Stimulated activated CD8-positive, alpha-beta memory T cell treated with anti-CD3 and anti-CD28 coated beads, Interleukin-4, amount 100 ng/mL, for 1 hour (primary cell): ENCODE measurements at places on chromosomes 7 and 10.

GRCh38 chr10:67308912-67309311 lies 383.1 kb downstream of the LRRTM3 start:
- no peak for DNase-seq

DNA sequence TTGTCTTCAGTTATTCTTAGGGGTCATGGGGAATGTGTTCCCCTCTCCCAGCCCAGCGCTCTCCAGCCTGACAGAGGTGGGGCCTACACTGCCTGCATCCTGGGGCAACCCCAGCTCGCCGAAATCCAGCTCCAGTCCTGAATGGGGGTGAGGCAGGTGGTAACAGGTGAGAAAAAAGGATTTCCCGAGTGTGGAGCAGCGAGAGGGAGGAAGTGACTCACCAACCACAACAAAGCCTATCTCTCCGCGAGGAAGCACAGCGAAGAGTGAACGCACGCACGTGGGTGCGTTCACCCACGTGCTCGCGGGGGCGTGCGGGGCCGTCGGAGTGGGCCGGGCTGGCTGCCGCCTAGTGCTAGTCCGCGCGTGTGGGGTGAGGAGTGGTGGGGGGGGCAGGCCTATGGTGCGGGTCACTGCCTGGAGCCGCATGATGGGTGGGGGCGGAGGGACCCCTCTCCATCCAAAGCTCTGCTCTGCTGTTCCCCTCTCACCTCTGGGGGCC lies 855 bp upstream of the PALD1 start:
- peak; percentile 27 for DNase-seq

- no peak for DNase-seq
Measured at GRCh38 chr10:24825551-24825950, 101.9 kb upstream of the ARHGAP21 start.

DNA sequence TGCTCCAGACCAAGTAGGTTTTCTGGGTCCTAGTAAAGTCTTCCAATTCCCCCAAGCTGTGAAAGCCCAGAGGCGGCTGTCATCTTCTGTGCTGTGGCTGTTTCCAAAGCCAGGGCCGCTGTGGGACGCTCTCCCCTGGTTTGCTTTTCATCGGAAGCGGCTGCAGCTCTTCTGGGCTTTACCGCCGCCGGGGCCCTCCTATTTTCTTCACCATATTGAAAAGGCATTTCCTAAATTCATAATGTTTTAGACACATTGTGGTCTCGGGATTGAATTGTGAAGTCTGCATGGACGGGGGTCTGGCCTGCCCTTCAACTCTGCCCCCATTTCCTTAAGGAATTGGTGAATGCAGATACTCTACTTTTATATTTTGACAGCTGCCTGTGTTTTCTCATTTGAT lies 551.4 kb upstream of the MGMT start:
- no peak for DNase-seq
